ENCODE measurements at places on chromosomes 1 and 21.

DNA sequence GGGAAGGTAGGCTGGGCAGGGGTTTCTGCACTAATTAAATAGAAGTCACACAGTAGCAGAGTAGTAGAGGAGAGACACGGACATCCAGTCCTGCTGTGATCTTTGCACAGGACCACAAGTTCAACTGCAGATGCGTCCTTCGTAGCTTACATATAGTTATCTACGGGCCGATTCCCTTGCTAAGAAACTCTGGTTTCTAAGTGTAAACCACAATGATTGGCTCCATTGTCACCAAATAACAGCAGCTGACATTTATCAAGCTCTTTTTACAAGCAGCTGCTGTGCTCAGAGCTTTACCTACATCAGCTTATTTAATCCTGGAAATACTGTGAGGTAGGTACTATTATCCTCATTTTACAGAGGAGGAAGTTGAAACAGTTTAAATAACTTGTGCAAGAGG lies 3.1 kb downstream of the SLC45A3 start:
- DNase-seq: no peak

DNA sequence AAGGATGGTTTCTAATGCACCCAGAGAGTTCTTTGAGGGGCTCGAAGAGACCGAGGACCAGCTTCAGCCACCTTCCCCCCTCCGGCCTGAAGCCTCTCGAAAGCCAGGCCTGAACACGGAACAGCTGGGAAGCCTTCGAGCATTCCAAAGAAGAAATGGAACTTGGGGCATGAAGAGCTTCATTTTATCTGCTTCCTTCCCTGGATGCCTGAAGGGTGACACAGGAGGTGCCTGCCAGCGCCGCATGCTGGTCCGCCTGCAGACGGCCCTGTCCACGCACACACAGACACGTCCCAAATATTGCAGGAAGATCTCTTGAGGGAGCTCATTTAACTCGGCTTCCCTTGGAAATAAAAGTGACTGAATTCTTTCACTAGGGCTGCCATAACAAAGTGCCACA lies 73.7 kb downstream of the TOMM20 start:
- no peak for DNase-seq

- DNase-seq: no peak
Measured at GRCh38 chr1:213303286-213303685, 252.2 kb downstream of the RPS6KC1 start.

- DNase-seq: no peak
Measured at GRCh38 chr1:82079607-82080006, 278.9 kb downstream of the ADGRL2 start.

GRCh38 chr1:154975409-154976059 lies 1.1 kb downstream of the CKS1B start:
- no peak for DNase-seq

DNA sequence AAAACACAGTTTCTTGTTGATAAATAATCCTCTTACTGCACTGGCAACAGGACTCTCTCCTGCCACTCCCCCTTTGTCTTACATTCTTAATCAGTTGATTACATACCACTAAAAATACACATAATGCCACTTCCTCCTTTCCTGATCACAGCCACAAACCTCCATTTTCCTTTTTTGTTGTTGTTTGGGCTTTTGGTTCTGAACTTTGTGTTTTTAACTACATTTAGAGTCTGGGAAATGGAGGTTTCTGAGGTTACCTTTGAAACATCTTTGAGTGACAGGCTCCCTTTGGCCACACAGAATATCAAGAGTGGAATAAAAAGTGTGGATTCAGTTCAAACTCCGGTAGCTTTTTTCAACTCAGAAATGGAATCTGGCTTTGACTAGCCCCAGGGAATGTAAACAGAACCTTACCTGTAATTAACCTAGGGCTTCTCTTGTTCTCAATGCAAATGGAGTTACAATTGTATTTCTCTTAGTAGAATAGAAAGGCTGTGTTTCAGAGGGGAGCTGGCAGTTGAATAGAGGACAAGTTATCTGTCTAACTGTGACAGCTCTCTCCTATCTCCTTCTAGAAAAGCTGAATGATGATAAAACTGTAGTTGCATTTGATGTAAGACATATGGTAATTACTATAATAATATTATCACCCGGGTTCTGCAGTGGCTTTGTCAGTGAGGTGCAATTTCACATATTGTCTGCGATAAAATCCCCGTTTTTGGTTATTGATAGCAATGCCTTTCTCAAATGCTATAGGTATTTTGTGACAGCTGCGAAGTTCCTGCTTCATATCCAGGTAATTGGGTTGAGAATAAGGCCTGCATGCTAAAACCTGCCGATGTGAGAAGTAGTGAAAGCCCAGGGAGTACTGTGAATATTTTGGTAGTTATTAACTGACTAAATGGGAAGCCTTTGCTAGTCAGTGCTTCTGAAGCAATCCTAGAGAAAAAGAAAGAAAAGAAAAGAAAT lies 66.9 kb downstream of the ST6GALNAC5 start:
- no peak for DNase-seq

DNA sequence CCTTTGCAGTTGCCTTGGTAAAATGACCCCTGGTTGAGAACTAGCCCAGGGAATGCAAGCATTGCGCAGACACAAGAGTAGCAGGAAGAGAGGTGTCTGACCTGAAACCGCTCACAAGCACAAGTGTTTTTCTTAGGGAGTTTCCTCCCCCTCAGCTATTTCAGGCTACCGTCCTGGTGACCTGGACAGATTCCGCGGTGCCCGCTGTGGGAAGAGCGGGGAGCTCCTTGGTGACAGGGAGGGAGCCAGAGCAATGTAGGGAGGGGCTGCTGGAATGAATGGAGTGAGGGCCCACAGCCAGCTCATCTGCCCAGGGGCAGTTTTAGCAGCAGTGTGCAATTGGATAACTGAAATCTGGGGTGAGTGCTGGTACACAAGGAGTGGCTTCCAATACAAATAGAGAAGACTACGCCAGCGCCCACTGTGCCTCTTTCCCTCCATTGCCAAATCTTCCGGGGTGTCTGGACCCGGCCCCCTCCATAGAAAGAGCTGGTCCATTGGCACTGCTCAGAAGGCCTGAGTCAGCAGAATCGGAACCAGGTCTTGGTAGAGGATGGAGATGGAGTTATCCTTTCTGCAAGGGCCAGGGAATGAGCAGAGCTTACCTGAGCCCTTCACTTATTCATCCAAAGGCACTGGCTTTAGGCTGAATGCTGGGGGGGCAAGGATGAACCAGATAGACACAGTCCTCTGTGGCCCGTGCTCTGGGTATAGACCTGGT lies 82.8 kb downstream of the TRABD2B start:
- DNase-seq: no peak

GRCh38 chr21:34353182-34353581 lies 10.6 kb upstream of the KCNE2 start:
- no peak for DNase-seq

DNA sequence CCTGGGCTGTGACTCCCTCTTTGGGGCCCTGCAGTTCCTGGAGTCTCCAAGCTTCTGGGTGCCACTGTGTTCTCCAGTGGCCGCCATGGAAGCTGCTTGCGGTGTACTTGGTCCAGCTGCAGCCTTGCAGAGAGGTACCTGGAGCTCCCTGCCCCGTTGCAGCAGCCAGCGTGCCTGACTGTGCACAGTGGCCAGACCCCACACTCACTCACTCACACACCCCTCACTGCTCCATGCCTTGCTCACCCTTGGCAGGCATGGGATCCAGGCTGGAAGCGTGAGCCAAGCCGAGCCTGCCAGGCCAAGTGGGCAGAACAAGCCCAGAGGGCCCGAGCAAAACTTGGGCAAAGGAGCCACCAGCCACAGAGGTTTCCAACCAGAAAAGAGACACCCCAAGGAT lies 43.0 kb downstream of the MATN1 start:
- DNase-seq: no peak

- no peak for DNase-seq
Measured at GRCh38 chr1:102772831-102773230, 335.5 kb downstream of the COL11A1 start.

DNA sequence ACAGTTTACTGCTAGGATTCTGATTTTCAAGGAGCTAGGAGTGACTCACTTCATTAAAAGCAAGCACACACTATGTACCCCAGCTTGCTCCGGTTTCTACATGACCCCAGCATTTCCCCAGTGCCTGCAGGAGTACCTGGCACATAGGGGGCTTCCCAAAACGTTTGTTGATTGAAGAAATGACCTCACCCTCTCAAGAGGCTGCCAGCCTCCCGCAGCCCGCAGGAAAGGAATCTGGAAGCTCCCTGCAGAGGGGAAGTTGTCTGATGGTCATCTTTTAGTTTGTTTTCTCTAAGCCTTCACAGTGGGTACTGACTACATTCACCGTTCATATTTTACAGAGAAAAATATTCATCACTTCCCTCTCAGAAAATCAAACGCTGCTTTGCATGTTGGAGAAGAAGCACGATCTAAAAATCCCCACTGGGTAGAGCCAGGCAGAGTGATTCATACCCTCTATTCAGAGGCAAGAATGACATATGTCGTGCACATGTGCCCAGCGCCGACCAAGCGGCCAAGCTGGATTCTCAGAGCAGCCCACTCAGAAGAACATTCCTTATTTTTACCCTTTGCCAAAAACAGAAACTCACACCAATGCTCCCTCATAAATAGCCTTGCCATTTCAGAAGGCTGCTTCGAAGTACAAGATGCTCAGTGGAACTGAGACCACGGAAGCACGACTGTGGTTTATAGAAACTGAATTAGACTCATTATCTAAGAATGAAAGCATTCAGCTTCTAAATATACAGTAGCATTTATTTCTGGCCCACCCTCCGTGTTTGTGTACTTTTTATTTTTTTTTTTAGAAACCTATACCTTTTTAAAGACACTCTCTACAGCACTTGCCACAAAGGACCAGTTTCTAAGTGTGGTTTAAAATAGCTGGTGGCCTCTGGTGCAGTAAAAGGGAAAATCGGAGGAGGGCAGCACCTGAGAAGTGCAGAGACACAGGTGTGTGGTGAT lies 143.2 kb downstream of the MIS18A start:
- DNase-seq: no peak

DNA sequence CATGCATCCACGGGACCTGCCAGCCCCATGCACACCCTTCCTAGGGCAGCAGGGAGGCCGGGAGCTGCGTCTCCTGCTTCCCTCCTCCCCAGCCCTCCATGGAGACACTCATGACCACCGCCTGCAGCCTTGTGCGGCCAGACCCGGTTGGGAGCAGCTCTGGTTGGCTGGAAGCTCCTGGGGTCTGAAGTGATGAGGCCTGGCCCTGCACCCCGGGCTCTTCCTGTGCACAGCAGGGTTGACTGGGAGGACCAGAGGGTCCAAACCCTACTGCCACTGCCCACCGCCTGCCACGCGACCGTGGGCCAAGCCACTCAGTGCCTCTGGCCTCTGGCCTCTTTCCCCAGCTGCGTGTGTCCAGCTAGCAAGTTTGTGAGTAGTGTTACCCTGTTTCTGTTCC lies 111.1 kb upstream of the COL6A1 start:
- no peak for DNase-seq

DNA sequence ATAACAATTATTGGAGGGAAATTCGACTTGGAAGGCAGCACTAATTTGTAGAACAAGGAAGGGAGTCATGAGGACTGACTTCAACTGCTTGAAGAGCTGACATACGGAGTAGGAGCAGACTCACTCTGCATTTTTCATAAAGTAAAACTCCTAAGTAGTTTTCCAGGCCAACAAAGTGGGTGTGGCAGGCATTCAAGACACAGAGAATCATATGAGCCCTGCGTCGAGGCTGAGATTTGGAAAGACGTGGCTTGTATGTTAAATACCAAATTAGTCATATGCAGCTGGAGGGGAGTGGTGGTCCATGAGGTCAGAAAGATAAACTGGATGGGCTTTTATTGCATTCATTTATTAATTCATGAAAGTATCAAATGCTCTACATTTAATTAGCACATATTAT lies 255.7 kb upstream of the JUN start:
- DNase-seq: no peak

DNA sequence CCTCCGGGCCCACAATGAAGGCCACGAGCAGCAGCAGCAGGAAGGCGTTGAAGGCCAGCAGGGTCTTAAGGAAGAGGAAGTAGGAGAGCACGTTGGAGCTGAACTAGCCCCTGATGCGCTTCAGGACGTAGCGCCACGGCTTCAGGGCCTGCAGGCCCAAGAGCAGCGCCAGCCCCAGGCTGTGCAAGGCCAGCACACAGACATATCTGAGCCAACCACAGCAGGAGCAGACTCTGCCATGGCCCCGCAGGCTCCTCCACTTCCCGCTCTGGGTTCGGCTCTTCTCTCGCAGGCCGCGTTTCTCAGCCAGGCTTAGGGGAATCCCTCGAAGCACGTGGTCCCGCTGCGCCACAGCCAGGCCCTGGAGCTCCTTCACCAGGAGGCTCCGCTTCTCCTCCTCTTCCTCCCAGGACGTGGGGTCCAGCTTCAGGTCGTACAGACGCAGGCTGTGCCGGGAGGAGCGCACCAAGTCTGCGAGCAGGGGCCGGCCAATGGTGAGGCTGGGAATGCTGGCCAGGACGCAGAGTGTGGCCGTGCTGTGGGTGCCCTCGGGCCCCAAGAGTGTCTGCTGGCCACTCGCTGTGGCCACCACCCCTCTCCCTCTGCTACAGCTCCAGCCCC lies 41.7 kb downstream of the ZNF691 start:
- DNase-seq: no peak

DNA sequence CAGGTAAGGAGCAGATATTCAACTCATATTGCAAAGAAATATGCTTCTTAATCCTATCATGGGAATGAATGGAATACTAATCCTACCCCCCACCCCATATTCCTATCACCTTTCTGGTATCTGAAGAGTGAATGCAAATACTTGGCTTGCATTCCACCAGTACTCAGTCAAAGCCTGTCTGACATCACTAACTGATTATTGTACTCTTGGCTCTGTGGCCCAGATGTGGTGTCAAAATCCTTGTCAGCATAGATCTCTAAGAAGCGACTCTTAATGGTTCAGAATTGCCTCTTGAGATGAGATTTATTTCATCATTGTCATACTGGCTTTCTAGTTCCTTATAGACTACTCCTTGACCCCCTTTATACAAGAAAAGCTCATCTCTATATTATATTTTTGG lies 604.6 kb downstream of the ADGRL2 start:
- DNase-seq: no peak

DNA sequence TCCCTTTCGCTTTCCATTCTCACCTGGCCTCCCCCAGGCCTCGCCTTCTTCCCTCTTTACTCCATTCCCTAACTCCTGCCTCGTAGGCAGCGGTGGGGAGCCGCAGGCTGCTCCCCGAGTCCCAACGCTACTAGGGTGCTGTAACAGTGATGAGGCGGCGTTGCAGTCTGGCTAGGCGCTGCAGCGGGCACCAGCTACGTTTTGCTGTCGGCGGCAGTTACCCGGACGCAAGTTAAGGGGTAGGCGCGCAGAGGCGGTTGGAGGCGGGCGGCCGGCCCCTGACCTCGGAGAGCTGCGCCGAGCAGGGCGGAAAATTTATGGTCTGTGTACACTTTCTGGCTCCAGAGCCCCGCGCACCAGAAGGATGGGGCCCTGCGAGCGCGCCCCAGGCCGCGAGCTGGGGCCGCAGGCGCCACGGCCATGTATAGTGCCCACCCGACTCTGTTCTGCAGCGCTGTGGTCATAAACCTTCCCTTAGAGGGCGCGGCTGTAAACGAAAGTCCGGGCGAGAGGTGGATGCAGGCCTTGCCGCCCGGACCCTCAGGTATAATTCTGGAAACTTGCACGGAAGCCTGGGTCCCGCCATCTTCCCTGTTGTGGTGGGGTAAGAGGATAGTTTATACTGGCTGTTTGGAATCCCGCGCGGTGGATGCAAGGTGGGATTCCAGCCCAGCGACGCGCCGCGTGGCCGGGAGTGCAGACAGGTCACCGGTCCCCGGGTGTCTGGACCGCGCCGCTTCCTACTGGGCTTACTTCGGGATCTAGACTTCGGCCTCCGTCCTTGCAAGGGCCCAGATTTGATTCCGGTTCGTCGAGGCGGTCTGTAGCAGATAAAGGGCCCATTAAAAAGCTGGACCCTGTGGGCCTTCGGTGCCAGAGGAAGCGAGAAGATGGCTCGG lies 15.0 kb downstream of the HLX start:
- DNase-seq: no peak

- no peak for DNase-seq
Measured at GRCh38 chr1:20578721-20579395, 10.0 kb upstream of the CDA start.
